Stimulated activated CD4-positive, alpha-beta T cell treated with anti-CD3 and anti-CD28 coated beads, Interleukin-1b, Interleukin-23, amount 100 ng/mL, for 1 hour (primary cell): ENCODE measurements at places on chromosomes 6 and 20.

DNA sequence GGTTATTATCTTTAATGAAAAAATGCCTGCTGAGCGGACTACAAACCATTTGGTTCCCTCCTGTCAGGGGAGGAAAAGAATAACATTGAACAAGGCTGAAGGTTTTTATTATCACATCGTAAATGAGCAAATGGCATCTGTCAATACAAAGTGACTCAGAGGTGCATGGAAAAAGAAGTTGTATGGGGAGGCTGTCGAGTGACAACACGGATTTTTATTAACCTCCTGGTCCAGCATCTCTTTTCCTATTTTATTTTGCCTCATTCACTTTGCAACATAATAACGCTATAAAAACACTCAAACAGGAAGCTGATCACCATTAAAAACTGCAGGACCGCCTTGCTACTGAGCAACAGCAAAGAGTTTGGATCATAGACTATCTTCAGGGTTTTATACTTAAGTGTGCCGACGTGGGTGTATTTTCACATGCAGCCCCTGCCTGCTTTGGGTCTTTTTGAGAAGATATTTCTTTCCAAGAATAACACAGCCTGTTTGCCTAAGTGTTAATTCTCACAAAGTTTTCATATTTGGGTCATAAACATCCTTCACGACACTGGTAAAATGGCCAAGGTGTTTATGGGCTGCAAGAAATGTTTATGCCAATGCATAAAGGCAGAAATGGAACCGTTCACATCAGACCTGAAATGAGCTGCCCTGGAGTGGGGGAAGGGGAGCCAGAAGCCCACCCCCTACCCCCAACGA, 132.1 kb upstream of the SALL4 start:
- DNase-seq, result no peak

DNA sequence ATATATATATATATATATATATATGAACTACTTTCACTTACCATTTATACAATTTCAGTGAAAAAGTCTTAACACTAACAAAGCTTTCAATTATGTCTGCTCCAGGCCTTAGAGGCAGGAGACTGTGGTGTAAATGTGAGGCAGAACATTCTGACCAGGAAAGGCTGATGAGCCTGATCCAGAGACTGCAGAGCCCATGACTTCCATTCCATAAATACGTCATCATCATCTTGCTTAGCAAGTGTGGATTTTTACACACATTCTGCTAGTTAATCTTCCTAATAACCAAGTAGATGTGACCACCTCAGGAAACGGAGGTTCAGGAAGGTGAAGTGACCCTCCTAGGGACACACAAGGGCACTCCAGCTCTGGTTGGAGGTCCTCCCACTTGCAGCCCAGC, 14.9 kb downstream of the TRERF1 start:
- DNase-seq, result no peak

DNA sequence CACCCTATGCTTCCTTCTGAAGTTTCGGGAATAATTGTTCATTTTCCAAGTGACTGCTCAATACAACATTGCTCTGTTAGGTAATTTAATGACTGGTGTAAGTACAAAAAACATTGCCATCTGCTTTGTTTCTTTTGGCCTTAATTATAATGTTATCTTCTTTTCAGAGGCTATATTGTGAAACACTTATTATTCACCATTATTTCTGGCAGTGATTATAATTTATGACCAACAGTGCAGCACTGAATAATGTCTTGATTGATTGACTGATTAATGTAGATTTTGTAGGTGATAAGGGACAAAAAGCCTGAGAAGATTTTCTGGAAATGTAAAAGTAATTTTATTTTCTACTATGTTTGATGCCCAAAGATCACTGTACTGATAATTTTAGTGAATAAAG, 377.7 kb downstream of the PLCB1 start:
- no peak for DNase-seq

- no peak for DNase-seq
Measured at GRCh38 chr6:68635412-68635705, 277 bp downstream of the ADGRB3 start.

- no peak for DNase-seq
Measured at GRCh38 chr6:11683871-11684270, 94.7 kb downstream of the ADTRP start.

GRCh38 chr6:63582579-63583231, 10.4 kb downstream of the LOC128125822 start:
- no peak for DNase-seq

- DNase-seq, result no peak
Measured at GRCh38 chr6:144066741-144067484, 28.5 kb downstream of the SF3B5 start.

- no peak for DNase-seq
Measured at GRCh38 chr20:46088409-46089166, 1.2 kb downstream of the NCOA5 start.

- no peak for DNase-seq
Measured at GRCh38 chr6:86477500-86478148, 459.7 kb upstream of the HTR1E start.

DNA sequence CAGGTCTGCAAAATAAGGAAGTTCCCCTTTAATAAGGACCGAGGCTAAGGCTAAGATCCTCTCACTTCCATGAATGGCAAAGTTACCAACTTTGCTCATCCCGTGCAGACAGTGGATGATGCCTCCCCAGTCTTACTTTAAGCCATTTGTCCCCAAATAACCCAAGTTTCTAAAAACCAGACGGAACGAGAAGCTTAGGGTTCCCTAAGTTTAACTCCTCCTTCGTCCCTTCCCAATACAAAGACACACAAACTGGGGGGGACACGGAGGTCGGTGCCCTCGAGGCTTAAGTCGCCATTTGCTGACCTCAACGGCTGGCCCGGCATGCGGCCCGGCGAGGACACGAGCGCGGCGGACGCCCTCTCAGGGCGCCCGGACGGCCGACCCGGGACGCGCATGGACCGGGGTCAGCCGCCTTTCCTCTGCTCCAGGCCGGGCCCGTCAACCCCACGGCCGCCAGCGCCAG, 527 bp downstream of the FBXO30 start:
- DNase-seq, result no peak

- no peak for DNase-seq
Measured at GRCh38 chr20:10864076-10864672, 190.4 kb upstream of the JAG1 start.

DNA sequence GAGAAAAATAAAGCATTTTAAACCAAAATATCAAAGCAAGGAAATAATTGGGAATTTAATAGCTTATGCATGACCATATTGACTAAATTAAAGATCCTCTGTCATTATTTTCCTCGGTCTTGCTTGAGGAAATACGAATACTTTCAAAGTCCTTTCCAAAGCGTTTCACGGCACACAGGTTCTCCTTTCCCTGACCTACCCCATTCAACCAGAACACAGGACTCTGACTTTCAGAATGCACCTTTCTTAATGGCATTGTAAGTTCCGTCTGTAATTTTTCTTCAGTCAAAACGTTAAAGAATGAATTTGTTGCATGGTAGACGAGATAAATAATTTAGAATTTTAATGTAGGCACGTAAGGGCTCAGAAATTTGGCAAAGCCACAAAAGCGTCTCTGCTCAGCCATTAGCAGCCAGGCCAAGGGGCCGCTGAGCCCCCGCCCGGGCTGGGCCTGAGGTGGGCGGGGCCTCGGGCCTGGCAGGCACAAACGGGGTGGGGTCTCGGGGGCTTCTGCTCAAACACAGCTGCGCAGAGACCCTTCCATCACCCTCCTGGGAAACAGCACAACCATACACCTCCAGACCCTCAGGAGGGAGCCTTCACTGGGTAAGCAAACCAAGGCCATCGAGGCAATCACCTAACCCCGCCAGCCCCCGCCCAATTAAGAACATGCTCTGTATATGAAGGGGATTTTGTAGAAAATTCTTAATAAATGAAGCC, 3.4 kb downstream of the NEDD9 start:
- DNase-seq, result no peak

- no peak for DNase-seq
Measured at GRCh38 chr6:19303383-19303782, 533.8 kb upstream of the ID4 start.

GRCh38 chr6:38804358-38804757, 89.2 kb downstream of the DNAH8 start:
- no peak for DNase-seq

DNA sequence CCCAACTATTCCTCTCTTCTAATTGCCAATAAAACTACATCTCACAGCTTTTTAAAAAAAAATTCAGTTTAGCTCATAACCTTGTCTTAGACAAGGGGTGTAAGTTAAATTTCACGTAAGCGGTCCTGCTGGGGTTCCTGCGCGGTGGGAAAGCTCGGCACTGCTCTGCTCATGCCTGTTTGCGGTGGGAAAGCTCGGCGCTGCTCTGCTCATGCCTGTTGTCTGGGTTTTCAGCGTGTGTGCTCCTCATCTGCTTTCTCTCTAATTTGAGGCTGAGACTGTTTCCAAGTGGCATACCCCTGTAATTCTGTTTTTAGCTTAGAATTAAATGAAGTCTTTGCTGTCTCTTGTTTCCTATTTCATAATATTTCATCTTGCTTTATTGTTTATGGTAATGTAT, 18.6 kb downstream of the ARID1B start:
- no peak for DNase-seq

DNA sequence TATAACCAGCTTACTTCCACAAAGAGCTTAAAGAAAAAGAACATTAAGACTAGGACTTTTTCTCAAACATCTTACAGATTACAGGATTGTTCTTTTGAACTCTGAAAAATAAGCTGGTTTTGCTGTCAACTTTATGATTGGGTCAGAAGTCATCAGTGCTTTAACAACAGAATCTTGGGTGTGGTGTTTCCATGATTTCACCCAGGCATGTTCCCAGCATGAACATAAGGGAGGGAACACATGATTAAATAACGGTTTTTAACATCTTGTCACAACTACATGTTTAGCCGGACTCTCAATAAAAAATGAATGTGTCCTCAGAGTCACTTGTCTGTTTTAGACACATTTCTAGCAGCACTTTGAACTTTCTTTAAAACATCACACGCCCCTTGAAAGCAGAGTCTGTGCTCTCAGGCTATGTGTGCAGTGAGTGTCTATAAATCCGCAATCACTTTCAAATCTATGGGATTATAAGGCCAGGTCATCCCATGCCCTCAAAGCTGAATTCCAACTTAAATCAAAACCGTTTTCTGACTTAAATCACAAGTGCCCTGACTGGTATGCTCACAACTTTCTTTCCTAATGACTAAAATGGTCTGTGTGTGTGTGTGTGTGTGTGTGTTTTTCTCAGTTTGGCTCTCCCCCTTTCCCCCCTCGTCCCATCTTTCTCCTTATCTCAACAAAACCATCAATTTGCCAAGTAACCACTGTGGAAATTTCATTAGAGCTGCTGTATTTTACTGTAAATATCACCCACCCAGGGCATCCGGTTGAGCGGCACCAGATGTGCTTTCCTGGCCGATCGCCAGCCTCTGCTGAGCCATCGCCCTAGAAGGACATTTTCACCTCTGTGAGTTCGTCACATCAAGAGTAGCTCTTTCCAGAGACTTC, 216.8 kb upstream of the DTNBP1 start:
- DNase-seq, result no peak

GRCh38 chr6:167157414-167157813, 366 bp downstream of the GPR31 start:
- DNase-seq, result no peak

- DNase-seq, result no peak
Measured at GRCh38 chr6:132004668-132005067, 53.5 kb upstream of the CCN2 start.

DNA sequence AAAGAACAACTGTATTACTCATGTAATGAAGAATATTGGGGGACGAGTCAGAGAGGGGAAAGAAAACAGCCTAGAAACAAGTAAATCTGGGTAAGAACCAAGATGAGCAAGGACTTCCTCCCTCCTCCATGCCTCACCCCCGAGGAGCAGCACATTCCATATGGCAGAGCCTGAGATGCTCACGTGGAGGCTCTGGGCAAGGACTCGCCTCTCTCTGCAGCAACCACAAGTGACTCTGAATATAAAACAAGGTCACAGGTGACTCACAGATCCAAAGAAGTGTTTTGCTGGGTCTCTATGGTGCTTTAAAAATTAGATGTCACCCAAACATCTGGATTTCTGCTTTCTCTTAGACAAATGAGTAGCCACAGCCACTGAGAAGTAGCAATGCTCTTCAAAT, 453.0 kb upstream of the SULF2 start:
- DNase-seq, result no peak

DNA sequence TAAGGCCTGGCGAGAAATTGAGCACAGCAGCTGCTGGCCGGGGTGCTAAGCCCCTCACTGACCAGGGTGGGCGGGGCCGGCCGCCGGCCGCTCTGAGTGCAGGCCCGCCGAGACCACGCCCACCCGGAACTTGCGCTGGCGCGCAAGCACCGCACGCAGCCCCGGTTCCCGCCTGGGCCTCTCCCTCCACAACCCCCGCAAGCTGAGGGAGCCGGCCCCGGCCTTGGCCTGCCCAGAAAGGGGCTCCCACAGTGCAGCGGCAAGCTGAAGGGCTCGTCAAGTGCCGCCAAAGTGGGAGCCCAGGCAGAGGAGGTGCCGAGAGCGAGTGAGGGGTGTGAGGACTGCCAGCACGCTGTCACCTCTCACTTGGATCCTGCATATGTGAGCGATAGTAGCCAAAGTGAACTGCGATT, 251.2 kb downstream of the GJA1 start:
- no peak for DNase-seq

- no peak for DNase-seq
Measured at GRCh38 chr6:81722506-81723223, 29.8 kb downstream of the TENT5A start.

DNA sequence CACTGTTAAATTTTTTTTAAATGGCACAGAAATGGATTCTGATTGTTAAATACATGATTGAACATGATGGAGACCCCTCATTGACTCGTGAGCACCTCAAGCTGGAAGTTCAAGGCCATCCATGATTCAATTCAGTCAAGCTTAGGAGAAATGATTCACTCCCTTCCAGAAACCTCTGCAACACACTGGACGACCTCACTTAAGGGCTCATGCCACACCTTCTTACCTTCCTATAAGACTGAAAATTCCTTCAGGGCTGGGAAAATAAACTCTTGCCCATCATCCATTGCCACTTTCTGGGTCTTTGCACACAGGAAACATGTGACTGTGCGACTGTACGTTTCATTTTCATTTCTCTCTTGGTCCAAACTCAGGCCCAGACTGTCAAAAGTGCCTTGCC, 196.4 kb downstream of the TBXT start:
- DNase-seq, result no peak

GRCh38 chr6:15504040-15504495, 158.8 kb downstream of the DTNBP1 start:
- no peak for DNase-seq

- no peak for DNase-seq
Measured at GRCh38 chr6:4179960-4180651, 44.7 kb upstream of the ECI2 start.

GRCh38 chr6:111979633-111980032, 74.3 kb upstream of the CCN6 start:
- DNase-seq, result no peak
